Activated T-helper 9 cell treated with anti-CD3 and anti-CD28 coated beads, Interleukin-2, amount 50 U/mL, for 16 hours (primary cell): ENCODE measurements at places on chromosomes 1 and 21.

GRCh38 chr1:66598670-66599069 lies 64.7 kb downstream of the SGIP1 start:
- DNase-seq = no peak

- no peak for DNase-seq
Observed at GRCh38 chr1:198498881-198499280, 41.6 kb downstream of the ATP6V1G3 start.

DNA sequence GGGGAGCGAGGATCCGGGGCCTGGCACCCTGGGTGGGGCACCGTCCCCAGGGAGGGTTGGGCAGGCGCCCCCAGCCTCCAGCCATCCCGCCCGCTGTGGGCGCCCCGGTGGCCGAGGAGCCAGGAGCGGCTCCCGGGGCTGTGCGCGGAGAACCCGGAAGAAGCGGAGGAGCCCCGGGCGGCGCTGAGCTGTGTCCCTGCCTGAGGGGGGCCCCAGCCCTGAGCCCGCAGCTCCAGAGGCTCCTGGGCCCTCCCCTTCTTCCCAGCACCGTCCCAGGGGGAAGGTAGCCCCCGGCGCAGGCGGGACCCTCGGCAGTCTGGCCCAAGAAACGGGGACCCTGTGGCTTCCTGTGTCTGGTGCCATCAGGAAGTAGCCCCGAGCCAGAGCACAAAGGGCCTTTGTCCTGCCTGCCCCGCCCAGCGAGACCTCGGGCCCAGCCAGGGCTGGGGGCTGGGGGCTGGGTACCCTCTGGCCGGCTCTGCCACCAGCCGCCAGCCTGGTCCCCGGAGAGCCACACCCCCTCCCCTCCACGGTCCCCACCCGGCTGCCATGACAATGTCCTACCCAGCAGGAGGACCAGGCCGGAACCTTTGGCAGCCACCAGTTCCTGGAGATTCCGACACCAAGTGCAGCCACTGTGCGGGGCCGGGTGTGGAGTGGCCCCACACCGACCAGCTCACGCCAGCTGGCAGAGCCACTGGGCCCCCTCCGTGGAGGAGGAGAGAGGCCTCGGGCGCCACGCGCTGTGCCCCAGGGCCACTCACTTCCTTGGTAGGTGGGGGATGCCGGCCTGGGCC lies 15.6 kb upstream of the TTLL10 start:
- no peak for DNase-seq

GRCh38 chr1:153447498-153448170 lies 12.8 kb downstream of the S100A7 start:
- no peak for DNase-seq

- no peak for DNase-seq
Observed at GRCh38 chr1:17018849-17019248, 7.1 kb upstream of the ATP13A2 start.

- no peak for DNase-seq
Observed at GRCh38 chr21:18274370-18274769, 29.7 kb downstream of the CHODL start.

DNA sequence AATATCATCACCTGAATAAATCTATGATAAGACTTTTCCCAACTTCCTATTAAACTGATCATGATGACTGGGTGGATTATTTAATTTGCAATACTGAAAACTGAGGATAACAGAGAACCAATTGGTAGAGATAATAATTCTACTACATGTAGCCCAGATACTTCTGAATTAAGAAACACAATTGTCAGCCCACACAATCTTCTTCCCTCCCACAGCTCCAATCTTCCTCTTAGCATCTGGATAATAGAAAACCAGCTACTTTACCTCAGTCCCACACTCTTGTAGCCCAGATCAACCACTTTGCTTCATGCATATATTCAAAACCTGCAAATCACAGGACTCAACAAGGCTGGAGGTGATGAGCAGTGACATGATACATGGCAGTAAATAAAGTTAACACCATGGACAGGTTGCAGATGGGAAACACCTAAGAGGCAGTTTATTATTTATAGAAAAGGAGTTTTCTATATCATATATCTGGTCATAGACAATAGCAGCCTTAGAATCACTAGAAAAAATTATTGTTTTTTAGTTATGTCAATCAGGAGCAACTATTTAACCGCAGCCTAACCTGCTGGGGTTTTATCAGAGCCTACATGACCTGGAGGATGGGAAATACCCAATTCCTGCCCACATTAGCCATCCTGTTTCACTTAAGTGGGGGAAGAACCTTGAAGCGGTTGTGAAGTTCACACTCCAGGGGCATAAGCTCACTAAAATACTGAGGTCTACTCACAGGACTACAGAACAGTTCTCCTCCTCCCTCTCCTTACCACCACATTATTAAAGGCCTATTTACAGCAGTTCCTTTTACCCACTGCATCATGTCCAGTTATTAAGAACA lies 16.7 kb downstream of the FRRS1 start:
- no peak for DNase-seq

- DNase-seq = no peak
Observed at GRCh38 chr1:115060501-115060900, 28.8 kb downstream of the TSPAN2 start.

DNA sequence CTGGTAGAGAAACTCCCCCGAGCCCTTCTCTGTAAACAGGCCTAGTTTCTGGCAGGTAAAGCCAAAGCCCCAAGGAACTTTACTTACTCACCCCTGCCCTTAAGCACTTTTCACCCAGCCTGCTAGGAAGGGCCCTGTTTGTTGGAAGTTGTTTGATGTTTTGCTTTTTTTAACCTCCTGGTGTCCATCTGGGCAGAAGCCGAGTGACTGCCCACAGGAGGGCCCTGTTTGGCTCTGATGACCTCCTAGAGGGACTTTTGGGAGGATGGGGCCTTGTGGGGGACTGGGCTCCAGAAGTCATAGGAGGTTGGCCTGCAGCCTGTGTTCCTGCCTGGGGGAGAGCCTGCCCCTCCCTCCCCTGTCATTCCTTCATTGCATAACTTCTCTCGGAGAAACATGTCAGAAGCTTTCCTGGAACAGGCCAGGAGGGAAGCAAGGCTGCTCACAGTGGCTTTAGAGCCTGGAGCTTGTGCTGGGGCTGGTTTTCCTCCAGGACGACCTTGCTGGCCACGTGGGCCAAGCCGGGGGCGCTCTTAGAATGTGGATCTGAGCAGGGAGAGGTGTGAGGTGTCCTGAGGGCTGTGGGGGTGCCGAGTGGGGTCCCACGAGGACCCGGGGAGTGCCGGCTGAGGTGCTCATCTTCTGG lies 33.9 kb downstream of the COQ8A start:
- DNase-seq = no peak

- no peak for DNase-seq
Observed at GRCh38 chr1:145949219-145949618, 8.6 kb downstream of the LIX1L start.

- DNase-seq = no peak
Observed at GRCh38 chr1:47562799-47563198, 125.0 kb downstream of the FOXD2 start.

DNA sequence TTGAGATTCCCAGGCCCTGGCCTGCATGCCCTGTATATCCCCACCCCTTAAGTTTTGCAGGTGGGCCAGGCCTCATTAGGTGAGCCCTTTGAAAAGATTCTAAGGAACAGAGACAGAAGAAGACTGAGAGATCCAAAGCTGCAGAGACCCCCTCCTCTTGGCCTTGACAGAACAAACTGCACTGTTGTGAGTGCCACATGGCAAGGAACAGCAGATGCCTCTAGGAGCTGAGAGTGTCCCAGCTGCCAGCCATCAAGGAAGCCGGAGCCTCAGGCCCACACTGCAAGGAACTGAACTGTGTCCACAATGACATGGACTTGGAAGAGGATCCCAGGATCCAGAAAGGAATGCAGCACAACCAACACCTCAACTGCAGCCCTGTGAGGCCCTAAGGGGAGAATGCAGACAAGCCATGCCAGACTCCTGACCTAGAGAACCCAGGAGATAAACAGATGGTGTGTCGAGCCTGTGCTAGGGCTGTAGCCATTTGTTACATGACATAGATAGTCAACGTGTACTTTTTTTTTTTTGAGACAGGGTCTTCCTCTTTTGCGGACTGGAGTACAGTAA lies 182.7 kb downstream of the AJAP1 start:
- no peak for DNase-seq

DNA sequence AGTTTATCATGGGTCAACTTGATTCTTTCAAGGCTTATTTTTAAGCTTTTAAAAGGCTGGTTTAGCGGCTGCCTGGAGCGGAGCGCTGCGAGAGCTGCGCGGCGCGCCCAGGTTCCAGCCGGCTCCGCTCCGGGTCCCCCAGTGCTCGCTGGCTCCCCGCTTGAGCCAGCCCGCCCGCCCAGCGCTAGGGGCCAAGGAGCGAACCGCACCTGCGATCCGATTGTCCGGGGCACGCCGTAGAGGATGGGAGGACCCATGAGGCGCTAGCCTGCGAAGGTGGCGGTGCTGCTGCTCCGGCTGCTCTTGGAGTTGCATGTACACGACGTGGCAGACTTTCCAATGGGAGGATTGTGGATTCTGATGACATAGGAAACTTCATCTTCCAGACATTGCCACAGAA lies 9.9 kb upstream of the CFHR4 start:
- no peak for DNase-seq

- DNase-seq = no peak
Observed at GRCh38 chr1:206035027-206035426, 11.3 kb upstream of the CTSE start.

DNA sequence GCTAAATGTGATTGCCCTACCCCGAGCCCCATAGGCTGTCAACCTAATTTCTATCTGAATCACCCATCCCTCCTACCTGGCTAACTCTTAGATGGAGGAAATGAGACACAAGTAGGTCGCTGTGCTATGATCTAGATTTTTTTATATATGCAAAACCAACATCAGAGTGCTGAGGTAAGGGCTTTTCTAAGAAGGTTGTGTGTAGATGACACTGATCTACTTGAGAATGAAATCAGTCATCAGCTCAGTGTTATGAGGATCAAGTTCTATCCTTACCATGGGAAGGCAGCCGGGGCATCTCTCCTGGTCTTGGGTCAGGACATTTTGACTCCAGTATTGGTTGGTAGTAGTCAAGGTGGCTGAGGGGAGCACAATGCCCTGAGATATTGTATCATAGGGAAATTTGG lies 23.6 kb downstream of the SLAMF1 start:
- DNase-seq = no peak

- DNase-seq = no peak
Observed at GRCh38 chr1:202677433-202677832, 32.8 kb downstream of the SYT2 start.

DNA sequence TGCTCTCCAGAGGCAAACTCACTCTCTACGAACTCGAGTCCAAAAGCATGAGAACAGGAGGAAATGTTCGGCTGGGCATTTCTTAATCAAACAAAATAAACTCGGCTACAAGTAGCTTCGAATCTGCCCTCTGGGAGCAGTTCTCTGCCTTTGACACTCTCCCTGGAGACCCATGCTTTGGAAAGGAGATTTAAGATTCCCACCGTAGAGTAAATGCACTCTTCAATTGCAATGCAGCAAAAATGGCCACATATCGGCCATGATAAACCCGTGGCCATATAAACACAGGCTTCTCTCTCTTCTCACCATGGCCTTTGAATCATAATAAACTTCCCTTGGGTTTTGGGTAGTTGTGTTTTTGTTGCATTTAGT lies 215.4 kb downstream of the TOMM20 start:
- no peak for DNase-seq

GRCh38 chr1:228367798-228368791 lies 38.5 kb downstream of the TRIM11 start:
- no peak for DNase-seq

- DNase-seq = no peak
Observed at GRCh38 chr1:86971778-86972177, 57.3 kb downstream of the HS2ST1 start.

- no peak for DNase-seq
Observed at GRCh38 chr21:44294391-44295162, 5.3 kb upstream of the PFKL start.

DNA sequence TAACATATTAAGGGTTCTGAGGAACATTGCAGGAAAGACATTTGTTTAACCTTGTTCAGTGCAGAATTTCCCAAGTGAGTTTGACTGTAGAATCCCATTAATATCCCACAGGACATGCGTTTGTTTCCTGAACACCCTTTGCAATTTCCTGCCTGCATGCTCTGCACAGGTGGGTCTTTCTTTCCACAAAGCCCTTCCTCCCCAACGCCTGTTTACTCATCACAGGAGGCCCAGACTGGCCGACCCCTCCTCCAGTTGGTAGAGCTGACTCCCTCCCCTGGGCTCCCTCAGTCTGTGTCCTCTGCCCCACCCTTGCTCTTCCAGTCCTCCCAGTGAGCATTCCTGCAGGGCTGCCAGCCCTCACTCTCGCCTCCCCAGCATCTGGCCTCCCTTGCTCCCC lies 47.5 kb upstream of the CTPS1 start:
- no peak for DNase-seq

DNA sequence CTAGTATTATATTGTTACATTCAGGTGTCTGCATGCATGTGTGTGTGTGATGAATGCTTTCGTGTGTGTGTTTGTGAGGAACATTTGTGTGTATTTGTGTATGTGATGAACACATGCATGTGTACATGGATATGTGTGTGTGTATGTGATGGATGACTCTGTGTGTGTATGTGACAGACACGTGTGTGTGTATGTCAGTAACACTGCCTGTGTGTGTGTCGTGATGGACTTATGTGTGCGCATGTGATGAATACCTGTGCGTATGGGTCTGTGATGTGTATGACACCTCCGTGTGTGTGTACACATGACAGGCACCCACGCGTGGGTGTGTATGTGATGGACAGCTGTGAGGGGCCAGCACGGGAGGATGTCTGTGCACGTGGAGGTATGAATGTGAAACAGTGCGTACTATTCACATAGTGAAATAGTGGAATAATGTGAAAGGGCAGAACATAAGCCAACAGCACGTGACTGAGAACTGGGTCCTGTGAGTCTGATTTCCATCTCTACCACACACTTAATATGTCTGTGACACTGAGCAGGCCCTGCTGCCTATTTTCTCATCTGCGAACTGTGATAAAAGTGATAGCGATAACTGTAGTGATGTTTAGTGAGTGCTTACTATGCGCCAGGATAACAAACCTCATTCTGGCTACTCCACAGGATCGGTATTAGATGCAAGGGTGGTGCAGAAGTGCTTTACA lies 41.8 kb upstream of the CSF3R start:
- no peak for DNase-seq

GRCh38 chr1:46718340-46718726 lies 581 bp downstream of the EFCAB14 start:
- no peak for DNase-seq
